ENCODE measurements at places on chromosomes 16 and 17.

DNA sequence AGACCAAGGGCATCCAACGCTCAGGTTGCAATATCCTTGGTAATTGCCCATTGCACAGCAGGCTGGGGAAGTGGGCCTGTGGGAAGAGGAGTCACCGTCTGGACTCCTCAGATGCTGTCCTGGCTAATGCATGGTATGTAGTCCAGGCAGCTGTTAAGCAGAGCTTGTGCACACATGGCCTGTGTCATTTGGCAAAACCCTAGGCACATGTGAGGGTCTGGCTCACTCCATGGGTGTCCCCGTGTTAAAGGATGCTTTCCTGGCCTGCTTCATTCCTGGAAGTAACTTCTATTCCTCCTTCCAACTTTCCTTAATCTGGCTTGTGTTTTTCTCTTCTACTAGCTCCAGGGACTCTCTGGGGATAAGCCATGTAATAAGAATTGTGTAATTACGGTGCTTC, 378.0 kb upstream of the CA10 start:
- no peak for DNase-seq

DNA sequence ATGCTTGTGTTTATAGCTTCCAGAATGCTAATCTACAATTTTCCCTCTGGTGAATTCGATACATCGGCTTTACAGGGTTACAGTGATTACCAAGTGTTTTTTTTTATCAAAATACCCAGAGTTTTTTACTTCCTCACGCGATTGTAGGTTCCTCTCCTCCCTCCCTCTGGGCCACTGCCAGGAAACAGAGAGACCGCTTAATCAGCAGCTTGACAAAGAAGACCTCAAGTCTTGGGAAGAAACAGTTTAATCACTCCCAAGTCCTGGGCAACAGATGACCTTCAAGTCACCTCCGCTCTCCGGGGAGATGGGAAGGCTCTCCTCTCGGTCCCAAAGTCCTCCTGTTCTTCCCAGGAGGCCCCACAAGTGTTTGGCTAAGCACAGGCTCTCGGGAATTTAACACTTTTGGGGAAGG, 23.5 kb downstream of the SMTNL2 start:
- DNase-seq: no peak

DNA sequence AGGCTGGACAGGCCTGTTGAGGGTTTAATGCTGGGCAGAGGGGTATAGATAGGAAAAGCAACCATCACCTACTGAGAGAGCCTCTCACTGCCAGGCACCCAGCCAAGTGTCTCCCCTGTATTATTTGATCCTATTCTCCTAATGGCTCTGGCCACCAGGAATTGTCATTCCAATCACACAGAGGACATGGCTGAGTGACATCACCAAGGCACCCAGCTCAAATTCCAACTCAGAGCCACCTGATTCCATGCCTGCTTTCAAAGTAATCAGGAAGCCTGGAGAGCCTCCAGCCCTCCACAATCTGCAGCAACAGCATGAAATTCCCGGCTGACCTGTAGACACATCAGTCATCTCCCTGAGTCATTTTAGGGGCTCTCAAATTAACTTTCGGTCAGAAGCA, 368.9 kb upstream of the C16orf82 start:
- DNase-seq: no peak

GRCh38 chr17:4587803-4588202, 3.5 kb downstream of the SMTNL2 start:
- no peak for DNase-seq

DNA sequence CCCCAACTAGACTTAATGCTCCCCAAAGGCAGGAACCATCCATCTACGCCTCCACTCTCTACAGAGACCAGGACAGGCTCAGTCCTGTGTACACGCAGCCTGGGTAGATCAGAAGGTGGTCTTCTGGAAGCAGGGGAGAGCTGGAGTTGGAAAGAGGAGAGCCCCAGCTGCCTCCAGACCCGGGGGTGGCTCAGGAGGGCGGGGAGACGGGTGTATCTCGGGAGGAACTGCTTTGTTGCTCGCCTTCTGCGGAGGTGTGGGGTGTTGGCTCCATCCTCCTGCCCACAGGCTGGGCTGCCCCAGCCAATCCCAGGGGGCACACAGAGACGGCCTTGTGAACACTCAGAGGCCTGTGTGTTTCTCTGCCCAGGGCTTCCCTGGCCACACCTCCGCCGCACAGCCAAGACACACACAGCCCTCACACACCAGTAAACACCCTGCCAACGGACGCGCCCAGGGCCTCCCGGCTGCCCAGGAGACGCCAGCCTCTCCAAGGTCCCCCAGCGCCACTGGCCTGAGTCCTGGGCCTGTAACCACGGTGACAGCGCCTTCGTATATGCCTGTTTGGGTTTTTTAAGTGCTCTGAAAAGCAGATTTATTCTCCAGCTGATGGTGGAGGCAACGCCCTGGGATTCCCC, 143.4 kb upstream of the CDC42EP4 start:
- DNase-seq: no peak

All from stimulated activated CD8-positive, alpha-beta memory T cell treated with anti-CD3 and anti-CD28 coated beads, Interleukin-4, amount 100 ng/mL, for 4 hours (primary cell).